ENCODE measurements at places on chromosomes 5 and 9.

- peak; percentile 18 for DNase-seq
These were observed 341.4 kb downstream of the DIRAS2 start for GRCh38 chr9:90301277-90301653.

- no peak for DNase-seq
These were observed 136.1 kb downstream of the MARCHF11 start for GRCh38 chr5:16043349-16043965.

- no peak for DNase-seq
These were observed 63.5 kb downstream of the GALNT12 start for GRCh38 chr9:98870782-98871557.

GRCh38 chr5:135690466-135690865 lies 111.7 kb upstream of the CXCL14 start:
- DNase-seq: no peak

DNA sequence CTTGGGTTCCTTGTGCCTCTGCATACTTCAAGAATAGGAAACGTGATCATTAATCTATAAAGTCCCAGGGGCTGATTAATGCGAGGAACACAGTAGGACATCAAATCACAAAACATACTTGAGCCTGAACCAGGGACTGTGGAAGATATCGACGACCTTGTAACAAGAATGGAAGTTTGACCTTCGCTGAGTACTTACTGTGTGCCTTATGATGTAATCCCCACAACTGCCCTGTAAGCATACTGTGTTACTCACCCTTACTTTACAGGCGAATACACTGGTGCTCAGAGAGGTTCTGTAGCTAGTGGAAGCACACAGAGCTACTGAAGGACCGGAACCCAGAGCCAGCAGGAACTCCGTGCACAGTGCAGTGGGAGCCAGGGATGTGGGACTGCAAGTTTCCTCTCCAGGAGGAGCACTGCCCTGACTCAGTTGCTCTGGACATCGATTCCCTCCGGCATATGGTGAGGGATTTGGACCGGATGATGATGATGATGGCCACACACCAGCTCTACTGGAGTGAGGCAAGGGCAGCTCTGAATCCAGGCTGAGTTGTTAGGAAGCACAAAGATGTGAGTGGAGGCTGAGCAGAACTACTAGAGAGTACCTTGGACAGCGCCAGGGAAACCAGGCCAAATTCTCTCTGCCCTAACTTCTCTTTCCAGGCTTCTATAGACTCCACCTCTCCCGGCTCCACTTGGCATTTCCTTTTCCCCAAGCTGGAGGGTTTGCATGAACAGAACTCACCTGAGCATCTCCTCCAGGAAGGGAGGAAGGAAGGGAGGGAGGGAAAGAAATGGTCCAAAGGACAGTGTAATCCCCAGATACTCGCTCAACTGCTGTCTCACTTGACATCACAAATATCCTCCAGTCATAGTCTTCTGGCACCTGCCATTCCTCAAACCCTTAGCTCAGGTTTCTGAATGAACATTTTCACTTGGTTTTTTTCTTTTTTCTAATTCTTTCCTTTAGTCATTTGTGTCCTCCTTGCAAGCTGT lies 1.5 kb upstream of the GABBR2 start:
- DNase-seq: no peak

DNA sequence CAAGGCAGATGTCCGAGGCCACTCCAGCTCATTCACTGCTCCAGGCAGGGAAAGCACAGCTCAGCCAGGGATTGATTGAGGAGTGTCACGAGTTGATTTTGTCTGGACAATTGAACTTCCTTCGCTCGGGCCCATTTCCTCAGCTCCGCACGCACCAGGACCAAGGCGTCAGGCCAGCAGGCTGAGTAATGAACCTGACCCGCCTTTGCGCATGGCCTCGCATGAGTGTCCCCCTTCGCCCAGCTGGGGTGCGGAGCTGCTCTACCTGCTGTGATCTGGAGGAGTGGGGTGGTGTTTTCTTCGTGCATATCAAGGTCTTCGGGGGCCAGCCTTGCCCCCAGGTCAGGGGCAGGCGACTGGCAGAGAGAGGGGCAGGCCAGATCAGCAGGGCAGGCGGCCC lies 44.0 kb downstream of the VAV2 start:
- DNase-seq: no peak

- DNase-seq: no peak
These were observed 69.1 kb downstream of the PBX3 start for GRCh38 chr9:125816321-125816720.

DNA sequence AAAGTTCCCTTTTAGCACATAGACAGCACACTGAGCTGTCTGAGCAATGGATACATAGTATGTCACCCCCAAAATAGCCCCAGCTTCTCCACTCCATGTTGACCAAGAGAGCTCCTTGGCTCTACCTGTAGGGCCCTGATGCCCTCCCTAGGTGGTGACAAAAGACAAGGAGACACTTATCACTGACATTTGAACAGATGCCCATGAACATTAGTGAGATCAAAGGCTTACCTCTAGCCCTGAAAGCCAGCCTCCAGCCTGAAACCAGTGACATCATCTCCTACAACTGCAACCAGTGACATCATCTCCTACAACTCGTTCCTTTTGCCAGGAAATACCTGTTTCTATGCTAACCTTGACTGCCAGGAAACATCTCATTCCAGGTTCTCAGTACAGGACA lies 122.7 kb downstream of the FSTL4 start:
- DNase-seq: peak; percentile 32

GRCh38 chr5:179319123-179319522 lies 26.1 kb downstream of the ADAMTS2 start:
- no peak for DNase-seq

DNA sequence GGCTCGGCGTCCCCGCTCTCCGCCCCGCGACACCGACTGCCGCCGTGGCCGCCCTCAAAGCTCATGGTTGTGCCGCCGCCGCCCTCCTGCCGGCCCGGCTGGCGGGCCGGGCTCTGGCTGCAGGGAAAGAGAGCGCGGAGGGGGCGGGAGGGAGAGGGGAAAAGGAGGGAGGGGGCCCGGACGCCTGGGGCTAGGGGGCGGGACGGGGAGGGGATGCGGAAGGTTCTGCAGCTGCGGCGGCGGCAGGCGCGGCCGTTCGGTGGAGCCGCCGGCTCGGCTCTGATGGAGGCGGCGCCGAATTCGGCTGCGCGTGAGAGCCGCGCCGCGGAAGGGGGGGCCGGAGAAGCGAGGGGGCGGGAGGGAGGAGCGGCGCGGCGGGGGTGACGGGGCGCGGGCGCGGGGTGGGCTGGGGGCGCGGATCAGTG lies at the start of gene MARCHF11:
TSS of gene MARCHF11 (minus strand) at position 281 of the 425 bp plus-strand sequence. CDS start at position 65, 216 bp downstream.
- DNase-seq: peak; percentile 60

DNA sequence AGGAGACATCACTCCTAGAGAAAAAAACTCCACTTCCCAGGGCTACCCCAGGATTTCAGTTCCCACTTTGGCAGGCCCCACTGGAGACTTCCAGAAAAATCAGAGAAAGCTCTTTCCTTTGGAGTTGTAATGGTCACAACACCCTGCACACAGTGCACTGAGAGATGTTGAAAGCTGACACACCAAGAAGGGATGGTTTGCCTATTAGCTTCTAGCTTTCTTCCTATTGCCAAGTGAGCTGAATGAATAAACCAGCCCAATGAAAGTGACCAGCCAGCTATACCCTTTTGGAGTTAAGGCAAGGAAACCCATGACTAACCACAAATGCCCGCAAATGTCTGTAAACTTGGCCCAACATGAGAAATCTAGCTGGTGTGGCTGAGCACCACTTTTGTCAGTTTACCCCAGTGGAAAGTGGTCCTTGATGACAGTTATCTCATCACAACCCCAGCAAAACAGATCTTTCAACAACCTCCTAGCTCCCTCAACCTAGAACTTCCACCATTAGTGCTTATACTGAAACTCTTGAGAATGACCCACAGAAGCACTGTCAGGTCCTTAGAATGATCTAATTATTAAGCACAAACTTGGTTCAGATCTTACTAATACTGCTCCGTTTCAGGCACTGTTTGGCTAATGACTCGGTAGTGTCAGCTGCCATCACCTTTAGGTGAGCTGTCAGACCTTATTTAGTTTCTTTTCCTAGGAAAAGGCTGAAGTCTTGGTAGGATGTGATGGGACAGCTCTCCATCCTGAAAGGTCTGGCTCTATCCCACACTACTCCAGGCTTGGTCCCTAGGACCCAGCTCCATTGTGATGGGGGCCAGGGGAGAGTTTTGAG lies 11.2 kb downstream of the IRF1 start:
- DNase-seq: no peak

DNA sequence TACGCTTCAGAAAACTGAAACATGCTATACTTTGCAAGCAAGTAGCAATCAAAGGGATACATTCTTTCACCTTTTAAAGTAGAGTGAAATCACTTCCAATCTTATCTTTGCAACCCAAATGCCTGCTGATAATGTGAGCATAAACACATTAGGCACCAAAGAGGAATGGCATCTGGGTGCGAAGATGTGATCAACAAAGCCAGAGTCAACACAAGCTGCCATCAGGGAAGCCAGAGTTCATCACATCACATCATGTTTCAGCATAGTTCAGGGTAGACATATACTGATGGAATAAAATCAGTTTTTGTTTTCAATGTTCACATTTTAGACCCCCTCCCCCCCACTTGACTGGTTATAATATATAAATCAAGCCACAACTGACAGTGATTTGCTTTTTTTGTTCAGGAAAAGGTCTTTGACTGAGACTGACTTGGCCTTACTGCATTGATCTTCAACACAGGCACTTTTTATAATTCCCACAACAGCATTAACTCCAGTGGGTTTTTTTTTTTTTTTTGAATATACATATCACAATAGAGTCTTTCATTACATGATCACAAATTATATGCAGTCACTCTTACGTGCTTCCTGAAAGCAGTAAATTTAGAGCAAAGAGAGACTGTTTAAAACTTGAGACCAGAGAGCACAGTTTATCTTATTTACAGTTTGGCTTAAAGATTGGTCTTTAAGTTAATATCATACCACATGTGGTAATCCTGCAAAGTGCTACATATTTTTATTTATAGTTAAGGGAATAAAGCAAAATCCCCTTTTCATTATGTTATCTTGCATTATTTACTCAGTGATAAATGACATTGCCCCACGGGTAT lies 20.3 kb downstream of the AOPEP start:
- DNase-seq: no peak

DNA sequence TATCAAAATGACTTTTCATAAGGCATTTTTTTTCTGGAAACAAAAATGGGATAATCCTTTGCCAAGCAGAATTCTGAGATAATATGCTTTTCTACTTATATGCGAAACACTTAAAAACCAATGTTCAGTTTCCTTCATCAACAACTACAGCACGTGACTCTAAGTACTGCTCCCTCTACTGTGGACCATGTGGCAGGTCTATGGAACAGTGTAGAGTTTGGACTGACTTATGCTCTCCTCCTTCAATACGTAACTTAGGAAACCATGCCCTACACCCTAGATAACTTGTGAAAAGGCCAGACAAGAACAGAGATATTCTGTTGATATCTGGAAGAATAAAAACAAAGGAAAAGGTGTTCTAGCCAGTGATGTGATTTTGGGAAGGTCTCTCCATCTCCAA lies 111.3 kb upstream of the GNA14 start:
- no peak for DNase-seq

DNA sequence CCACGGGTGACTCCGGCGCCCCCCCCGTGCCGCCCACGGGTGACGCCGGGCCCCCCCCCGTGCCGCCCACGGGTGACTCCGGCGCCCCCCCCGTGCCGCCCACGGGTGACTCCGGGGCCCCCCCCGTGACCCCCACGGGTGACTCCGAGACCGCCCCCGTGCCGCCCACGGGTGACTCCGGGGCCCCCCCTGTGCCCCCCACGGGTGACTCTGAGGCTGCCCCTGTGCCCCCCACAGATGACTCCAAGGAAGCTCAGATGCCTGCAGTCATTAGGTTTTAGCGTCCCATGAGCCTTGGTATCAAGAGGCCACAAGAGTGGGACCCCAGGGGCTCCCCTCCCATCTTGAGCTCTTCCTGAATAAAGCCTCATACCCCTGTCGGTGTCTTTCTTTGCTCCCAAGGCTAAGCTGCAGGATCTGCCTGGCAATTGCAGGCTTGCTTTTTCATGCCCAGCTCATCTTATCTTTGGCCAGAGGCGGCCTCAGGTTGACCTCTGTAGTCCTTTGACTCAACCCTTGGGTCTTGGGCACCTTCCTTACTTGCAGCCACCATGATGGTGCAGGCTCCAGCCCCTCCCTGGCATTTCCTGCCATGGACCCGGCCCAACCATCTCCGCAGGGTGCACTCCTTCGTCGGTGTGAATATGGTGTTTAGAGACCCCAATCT lies 9.8 kb downstream of the CEL start:
- no peak for DNase-seq

DNA sequence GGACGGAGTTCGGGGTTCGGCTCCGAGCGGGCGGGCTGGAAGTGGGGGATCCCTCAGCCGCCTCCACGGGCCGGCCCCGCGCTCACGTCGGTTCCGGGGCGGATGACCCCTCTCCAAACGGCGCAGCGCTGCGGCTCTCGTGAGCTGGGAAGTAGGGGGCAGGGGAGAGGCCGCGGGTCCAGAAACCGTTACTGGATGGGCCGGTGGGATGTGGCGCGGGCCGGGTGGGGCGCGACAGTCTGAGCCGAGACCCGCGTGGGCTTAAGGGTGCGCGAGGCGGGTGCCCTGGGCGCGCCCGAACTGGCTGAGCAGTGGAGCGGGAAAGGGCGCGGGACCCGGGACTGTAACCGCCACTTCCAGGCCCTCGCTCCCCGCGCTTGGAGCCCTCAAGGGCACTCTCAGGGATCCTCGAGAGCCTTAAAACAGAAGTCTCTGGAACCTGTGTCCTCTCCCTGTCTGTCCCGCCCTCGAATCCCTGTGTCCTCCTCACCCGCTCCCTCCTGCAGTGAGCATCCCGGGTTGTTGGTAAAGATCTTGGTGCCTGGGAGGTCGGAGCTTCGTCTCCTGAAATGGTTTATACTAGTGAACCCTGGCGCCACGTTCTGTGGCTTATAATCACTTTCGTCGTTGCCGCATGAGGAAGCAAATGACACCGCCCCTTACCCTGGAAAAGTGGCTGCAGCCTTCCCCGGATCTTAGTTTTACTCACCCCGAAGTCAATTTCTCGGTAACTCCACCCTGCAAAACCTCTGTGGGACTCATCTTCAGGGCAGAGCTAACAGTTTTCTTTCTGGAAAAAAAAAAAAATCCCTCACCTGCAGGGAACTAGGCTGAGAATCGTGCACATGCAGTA lies 571 bp upstream of the MARCHF11 start:
- DNase-seq: no peak

- DNase-seq: no peak
These were observed 68.3 kb downstream of the IL6ST start for GRCh38 chr5:55926476-55926875.

DNA sequence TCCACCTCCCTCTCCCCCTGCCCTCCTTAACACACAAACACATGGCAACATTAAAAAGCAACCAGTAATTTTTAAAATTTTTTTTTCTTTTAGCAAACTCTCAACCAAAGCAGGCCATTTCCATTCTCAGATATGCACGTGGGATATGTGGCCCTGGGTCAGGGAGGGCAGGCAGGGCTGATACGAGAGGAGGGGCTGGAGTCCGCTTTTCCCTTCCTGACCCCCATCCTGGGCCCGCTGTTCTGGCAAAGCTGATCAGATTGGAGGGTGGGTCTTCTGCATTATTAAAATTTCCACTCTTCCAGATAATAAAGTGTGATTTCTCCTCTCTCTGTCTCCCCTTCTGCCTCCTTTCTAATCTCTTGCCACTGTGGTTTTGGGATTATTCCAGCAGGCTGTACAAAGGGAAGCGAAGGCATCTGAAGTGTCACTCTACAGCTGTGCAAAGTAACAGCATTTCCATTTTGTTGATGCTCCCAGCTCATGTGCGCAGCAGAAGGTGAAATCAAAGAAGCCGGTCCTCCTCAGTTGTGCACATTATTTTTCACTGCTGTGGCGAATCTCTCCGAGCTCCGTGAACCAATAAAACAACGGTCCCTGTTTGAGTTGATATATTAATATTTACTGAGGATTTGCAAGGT lies 12.0 kb downstream of the IRX1 start:
- no peak for DNase-seq

- DNase-seq: peak; percentile 86
These were observed 3.0 kb upstream of the TUBB4B start for GRCh38 chr9:137237759-137238726.

GRCh38 chr5:134637116-134637721 lies 4.6 kb upstream of the SAR1B start:
- DNase-seq: no peak
